Stimulated activated CD4-positive, alpha-beta T cell treated with anti-CD3 and anti-CD28 coated beads, Interleukin-12 subunit alpha, Interleukin-12 subunit beta, amount 100 ng/mL, for 24 hours (primary cell): ENCODE measurements at places on chromosomes 12 and 14.

GRCh38 chr12:22256605-22257004 is 77.9 kb downstream of the ST8SIA1 start:
- no peak for DNase-seq

GRCh38 chr12:92432724-92433441 is 269.9 kb upstream of the PLEKHG7 start:
- no peak for DNase-seq

DNA sequence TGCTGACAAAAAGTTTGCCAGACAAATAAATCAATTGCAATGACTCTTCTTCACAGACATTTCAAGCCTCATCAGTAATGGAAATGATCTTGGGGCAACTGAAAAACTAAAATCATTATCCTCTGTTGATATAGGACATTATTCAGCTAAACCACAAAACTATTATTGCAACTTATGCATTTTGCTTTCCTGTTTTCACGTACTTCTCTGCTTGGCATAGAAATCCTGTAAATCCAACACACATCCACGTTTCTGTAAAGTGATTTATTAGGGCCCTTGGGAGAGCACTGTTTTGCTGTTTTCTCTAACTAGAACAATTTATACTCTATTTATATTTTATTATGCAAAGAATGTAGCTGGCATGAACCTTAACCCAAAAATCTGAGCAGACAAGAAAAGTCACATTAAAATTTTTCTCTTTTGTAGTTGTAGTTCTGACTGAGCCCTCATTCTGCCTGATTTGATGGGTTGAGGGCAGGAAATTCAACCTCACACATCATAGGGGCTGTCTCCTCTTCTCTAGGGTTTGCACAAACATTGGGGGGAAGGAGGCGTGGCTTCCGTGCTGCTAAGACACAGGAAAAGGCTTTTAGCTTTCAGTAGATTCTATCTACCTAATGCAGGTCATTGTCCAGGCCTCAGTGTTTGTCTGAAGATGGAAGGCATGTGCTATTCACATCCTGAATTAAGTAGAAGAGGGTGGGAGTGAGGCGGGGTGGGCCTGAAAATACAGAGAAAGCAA is 11.5 kb upstream of the NUP107 start:
- DNase-seq, result peak; percentile 28

- no peak for DNase-seq
Measured at GRCh38 chr12:2642896-2643425, 151.8 kb upstream of the FKBP4 start.

DNA sequence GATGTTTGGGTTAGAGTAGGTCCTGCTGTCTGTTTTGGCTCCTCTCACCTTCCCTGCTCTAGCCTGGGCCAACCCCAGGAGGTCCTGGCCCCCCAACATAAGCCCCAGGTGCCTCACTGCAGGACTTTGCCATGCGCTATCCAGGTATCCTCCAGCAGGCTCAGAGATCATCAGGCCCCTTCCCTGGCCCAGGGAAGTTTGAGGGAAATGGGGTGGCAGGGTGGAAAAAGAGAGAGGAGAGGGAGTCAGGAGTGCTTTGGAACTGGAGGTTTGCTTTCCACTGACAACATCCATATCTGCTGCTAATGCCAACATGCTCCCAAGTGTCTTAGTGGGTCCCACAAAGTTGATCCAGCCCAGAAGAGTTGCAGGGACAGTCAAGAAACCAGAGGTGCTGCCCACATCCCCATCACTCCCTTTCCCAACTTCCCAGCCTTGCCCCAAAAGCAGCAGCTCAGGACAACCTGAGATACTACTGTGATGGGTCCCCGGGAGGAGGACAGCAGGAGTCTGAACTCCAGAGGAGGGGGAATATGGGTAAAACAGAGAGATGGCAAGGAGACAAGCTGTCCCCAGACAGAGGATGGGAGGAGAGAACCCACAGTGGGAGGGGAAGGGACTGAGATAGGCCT is 677 bp downstream of the TNS2 start:
- DNase-seq, result no peak

- DNase-seq, result no peak
Measured at GRCh38 chr12:23415180-23415579, 534.3 kb downstream of the SOX5 start.

- DNase-seq, result no peak
Measured at GRCh38 chr14:104473244-104473565, 106.4 kb upstream of the C14orf180 start.

DNA sequence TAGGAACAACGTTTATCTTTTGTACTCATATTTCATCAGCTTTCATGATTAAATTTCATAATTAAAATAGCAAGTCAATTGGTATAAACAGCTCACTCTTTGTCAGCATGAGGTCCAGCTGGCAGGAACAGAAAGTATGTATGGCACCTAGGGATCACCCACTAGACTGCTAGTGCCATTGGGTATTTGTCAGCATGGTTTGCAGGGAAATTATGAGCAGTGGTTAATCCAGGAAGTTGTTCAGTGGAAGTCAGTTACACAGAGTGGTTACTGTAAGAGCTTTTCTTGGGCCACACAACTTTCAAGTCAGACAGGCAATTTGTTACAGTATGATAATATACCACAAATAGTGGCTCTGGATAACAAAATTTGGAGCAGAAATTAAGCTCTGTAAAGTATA is 340.3 kb upstream of the RGS6 start:
- no peak for DNase-seq

DNA sequence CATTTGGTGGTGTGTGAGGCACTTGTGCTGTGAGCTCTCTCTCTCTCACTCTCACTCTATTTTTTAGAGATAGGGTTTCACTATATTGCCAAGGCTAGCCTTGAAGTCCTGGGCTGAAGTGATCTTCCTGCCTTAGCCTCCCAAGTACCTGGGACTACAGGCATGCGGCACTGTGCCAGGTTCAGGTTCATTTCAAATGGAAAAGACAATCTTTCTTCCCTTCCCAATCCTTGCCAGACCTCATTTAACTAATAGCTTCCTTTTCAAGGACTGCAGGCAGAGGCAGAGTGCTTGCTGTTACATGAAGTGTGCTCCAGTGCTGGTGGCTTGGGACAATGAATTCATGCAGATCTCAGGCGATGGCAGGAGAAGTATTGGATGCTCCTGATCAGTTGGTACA is 73.2 kb upstream of the BICD1 start:
- no peak for DNase-seq
